ENCODE measurements at places on chromosomes 5 and 9.

- no peak for DNase-seq
Observed at GRCh38 chr5:43997647-43998272, 391.5 kb downstream of the FGF10 start.

- no peak for DNase-seq
Observed at GRCh38 chr5:139925650-139926640, 117.2 kb downstream of the NRG2 start.

DNA sequence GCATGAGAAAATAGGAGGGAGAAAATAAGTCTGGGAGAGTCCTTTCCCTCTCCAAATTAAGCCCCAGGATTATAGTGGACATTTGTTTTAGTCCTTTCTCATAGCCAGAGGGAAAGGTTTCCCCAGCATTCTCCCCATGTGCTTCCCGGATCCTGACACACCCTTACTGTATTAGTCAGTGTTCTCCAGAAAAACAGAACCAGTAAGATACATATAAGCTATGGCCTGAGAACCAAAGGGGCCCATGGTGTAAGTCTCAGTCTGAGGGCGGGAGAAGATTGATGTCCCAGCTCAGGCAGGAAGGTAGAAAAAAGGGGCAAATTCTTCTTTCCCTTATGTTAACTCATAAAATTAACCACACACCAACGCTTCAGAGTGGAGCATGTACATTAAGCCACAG lies 25.6 kb upstream of the SPATA31D4 start:
- no peak for DNase-seq

- no peak for DNase-seq
Observed at GRCh38 chr5:54639621-54640020, 122.1 kb downstream of the SNX18 start.

DNA sequence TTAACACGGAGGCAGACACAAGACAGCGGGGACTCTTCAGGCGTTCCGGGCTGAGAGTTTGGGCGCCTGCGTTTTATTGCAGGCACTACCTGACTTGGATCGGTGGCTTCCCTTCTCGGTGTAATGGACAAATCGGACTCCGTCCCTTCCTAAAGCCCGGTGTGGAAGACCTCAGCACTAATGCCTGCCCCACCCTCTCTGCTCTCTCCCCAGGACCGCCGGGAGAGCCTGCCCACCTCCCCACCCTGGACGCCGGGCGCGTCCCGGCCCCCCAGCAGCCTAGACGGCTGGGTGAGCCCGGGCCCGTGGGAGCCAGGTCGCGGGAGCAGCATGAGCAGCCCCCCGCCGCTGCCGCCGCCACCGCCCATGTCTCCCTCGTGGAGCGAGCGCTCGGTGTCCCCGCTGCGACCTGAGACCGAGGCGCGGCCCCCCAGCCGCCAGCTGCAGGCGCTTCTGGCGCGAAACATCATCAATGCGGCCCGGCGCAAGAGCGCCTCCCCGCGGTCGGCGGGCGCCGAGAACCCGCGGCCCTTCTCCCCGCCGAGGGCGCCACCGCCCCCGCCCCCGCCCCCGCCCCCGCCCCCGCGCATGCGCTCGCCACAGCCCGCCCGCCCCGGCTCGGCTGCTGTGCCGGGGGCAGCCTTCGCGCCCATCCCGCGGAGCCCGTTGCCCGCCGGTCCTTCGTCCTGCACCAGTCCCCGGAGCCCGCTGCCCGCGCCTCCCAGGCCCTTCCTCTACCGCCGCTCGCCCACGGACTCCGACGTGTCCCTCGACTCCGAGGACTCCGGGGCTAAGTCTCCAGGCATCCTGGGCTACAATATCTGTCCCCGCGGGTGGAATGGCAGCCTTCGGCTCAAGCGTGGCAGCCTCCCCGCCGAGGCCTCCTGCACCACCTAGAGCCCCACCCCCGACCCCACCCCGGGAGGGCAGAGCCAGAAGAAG lies 4.6 kb upstream of the MYOZ3 start:
- peak; percentile 62 for DNase-seq

Data from stimulated activated CD4-positive, alpha-beta T cell treated with anti-CD3 and anti-CD28 coated beads, Interleukin-4, amount 100 ng/mL, for 24 hours (primary cell).